Ovary (tissue), 10 donors: ENCODE measurements at places on chromosomes 12 and 14. TPM values are rescaled to one million over a fixed set of nuclear protein-coding genes. Genes with fewer than 3 reads are reported as not detected.
A peak's percentile ranks its signal among the peaks of the same experiment; 100 is the strongest.

Gene SLC5A8
- 0.95 TPM for total RNA-seq

Gene FOXN4
- 0.20 TPM for total RNA-seq

Gene PIANP
- total RNA-seq, result not detected

Gene JDP2
- 19.0 TPM for total RNA-seq

DNA sequence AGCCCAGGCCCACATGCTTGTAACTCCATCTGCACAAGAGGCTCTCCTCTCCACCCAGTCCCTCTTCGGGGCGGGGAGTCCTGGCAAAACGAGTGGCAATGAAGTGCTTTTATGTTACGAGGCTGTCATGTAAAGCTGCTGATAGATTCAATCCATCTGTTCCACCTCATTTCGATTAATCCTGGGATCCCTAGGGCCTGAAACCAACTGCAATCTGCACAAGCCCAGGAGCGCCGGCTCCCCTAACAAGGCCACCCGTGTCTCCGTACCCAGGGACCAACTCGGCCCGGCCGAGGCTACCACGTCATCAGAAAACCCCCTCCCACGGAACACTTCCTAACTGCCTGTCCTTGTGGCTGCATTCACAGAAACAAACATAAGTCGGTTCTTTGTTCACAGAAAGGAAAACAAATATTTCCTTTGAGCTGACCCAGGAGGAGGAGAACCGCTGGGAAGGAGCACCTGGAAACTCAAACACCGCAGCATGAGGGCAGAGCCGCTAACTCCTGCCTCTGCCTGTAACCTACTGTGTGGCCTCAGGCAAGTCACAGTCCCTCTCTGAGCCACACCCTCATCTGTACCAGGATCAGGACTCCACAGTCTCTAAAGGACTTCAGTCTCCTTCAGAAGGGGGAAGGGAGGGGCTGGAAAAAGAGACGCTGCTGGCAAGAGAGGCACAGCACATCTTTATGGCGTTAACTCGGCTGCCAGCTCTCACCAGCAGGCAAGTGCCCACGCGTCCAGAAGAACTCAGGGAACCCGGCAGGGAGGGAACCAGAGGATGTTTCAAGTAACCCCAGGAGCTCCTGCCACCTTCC, 47.8 kb downstream of the CCDC88C start:
- DNase-seq, result no peak

DNA sequence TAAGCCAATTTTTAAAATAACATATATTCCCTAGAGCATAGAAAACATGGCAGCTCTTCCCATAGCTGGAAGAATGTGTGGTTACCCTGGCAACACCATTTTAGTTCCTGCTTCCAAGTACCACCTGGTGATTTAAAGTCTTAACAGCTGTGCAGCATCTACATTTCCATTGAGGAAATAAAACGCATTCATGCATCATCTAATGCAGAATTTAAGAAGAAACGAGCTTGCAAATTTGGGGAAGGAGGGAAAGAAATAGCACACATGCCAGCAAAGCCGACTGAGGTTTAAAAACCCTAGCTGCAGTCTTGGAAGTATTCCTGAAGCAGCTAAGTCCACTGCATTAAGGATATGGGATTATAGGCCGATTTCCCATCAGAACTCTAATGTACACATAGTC, 22.8 kb upstream of the SLC38A2 start:
- DNase-seq, result no peak

DNA sequence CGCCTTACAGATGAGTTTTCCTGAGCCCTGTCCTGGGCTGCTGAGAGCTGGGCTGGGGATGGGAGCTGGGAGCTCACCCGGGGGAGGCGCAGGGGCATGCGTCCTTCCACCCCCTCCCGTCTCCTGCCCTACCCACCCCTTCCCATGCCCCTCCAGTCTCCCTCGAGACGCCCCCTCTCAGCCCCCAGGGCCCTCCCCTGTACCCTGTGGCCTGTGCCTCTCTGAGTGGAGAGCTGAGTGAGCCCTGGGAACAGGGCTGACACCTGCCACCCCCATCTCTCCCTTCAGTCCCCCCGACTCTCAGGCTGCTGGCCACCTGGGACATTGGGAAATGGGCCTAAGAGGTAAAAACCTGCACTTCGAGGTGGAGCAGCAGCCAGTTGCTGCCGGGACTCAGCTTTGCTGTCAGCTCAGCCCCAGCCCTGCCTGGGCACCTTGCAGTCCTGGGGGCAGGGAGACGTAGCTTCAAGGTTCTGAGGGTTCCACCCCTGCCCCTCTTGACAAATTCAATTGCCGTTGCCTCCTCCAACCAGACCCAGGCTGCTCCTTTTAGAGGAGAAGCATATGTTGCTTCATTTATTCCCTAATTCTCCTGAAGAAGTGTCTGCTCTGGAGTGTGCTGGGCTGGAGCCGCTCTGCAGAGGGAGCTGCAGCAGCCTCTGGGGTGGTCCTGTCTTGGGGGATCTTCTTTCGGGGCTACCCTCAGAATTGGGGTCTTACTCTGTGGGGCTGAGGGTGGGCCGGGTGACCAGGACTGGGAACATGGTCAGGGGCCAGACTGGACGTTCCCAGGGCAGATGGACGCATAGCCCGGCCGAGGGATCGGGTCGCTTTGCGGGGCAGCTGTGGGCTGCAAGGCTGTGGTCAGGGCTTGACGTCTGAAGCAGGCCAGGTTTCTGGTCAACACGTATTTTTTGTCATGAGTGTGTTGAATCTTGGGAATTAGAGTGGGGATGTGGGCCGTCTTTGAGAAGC, 141.4 kb downstream of the ADGRD1 start:
- DNase-seq, result peak; percentile 9

GRCh38 chr12:85836197-85837090, at the start of gene RASSF9:
Gene RASSF9 (minus strand): TSS chr12:85836409. CDS start chr12:85836201, 208 bp downstream.
- DNase-seq, result peak; percentile 84

GRCh38 chr12:117595751-117596150, 234.3 kb upstream of the NOS1 start:
- DNase-seq, result no peak

DNA sequence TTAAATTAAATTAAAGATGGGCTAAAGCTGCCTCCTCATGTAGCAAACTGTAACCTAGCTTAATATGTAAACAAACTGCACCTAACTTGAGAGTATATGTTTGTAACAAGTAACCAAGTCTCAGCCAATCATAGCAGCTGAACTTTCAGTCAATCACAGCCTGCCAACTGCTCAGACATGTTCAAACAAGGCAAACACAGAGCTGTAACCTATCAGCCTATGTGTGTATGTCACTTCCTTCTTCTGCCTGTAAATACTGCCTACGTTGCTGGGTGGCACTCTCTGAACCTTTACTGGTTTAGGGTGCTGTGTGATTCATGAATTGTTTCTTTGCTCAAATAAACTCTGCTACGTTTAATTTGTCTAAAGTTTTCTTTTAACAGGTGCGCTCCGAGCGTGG, 2.9 kb downstream of the SERPINA6 start:
- DNase-seq, result no peak

GRCh38 chr12:95918194-95918993, 24.0 kb downstream of the CCDC38 start:
- peak; percentile 20 for DNase-seq

GRCh38 chr14:84477996-84478395, 1051.9 kb upstream of the FLRT2 start:
- DNase-seq, result no peak

GRCh38 chr12:76029982-76030340, 1.6 kb downstream of the PHLDA1 start:
- peak; percentile 28 for DNase-seq

DNA sequence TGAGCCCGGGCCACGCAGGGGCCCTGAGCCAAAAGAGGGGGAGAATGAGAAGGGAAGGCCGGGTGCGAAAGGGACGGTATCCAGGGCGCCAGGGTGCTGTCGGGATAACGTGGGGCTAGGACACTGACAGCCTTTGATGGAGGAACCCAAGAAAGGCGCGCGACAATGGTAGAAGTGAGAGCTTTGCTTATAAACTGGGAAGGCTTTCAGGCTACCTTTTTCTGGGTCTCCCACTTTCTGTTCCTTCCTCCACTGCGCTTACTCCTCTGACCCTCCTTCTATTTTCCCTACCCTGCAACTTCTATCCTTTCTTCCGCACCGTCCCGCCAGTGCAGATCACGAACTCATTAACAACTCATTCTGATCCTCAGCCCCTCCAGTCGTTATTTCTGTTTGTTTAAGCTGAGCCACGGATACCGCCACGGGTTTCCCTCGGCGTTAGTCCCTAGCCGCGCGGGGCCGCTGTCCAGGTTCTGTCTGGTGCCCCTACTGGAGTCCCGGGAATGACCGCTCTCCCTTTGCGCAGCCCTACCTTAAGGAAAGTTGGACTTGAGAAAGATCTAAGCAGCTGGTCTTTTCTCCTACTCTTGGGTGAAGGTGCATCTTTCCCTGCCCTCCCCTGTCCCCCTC, 3.0 kb downstream of the SSTR1 start:
- DNase-seq, result peak; percentile 15

GRCh38 chr12:6867413-6868210, at the start of gene TPI1:
Gene TPI1 (plus strand): TSS chr12:6867531. CDS start chr12:6867567, 36 bp downstream.
- DNase-seq, result peak; percentile 87

GRCh38 chr12:131506426-131506825, 204.5 kb upstream of the SFSWAP start:
- no peak for DNase-seq

DNA sequence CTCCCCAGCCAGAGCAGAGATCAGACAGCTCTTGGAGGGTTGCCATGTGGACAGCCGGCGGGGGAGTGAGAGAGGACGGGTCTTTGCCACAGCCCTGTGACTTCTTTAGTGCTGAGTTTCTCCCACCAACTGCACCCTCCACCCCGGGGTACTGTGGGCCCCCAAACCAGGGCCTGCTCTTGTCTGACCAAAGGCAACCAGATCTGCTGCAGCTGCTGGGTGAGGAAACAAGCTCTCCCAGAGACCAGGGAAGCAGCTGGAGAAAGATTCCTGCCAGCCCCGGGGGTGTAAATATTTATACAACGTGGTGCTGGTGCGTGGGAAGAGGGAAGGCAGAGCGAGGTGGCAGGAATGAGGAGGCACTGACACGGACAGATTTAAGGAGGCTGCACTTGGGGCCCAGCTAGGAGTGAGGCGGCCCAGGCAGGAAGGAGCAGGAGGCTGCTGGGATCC, 14.3 kb upstream of the ZFP36L1 start:
- DNase-seq, result peak; percentile 75

DNA sequence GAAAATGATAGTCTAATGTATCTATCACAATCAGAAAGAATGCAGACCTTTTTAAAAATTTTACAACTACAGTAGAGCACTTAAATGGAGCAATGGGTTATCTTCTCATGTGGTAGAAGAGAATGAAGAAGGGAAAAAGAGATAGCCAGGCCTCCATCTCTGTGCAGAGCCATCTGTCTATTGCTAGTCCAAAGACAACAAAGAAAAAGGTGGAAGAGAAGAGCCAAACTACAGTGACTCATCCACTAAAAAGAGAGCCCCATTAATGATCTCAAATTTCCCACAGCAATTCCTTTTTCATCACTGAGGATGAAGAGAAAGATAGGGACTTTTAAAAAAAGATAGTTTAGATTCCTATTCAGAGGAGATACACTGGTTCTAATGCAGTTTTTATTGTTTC, 232.9 kb downstream of the ATXN7L3B start:
- DNase-seq, result no peak
